ENCODE measurements at places on chromosomes 11 and 22.

DNA sequence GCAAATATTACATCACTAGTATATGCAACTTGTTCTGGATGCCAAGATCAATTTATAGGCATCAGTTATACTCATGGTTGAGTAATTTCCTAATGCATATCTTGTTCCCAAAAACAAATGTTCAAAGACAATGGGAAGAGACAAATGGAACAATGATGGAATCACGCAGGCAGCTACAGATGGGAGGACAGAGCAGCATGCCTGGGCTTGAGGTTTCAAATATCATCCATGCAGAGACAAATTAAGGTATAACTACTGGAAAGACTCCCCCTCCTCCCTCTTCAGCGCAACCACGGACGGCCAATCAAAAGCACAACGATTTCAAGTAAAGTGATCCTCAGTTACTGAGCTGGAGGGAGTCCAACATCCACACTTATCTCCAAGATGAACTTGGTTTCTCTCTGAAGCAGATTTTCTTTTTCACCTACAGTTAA is 106.8 kb downstream of the CCDC83 start:
- DNase-seq: no peak

DNA sequence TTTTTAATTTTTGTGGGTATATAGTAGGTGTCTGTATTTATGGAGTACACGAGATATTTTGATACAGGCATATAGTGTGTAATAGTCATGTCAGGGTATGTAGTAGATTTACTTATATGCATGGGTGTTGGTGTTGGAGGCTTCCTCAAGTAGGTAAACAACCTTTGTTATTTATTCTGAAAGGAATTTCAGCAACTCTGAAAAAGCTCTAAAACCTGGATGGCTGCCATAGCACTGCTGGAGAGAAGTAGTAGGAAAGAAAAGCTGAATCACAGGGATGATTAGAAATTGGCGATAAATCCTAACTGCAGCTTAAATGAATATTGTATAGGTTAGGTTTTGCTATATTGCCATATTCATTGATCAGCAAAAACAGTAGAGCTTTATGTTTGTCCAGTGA is 44.4 kb upstream of the ST14 start:
- peak; percentile 40 for DNase-seq

DNA sequence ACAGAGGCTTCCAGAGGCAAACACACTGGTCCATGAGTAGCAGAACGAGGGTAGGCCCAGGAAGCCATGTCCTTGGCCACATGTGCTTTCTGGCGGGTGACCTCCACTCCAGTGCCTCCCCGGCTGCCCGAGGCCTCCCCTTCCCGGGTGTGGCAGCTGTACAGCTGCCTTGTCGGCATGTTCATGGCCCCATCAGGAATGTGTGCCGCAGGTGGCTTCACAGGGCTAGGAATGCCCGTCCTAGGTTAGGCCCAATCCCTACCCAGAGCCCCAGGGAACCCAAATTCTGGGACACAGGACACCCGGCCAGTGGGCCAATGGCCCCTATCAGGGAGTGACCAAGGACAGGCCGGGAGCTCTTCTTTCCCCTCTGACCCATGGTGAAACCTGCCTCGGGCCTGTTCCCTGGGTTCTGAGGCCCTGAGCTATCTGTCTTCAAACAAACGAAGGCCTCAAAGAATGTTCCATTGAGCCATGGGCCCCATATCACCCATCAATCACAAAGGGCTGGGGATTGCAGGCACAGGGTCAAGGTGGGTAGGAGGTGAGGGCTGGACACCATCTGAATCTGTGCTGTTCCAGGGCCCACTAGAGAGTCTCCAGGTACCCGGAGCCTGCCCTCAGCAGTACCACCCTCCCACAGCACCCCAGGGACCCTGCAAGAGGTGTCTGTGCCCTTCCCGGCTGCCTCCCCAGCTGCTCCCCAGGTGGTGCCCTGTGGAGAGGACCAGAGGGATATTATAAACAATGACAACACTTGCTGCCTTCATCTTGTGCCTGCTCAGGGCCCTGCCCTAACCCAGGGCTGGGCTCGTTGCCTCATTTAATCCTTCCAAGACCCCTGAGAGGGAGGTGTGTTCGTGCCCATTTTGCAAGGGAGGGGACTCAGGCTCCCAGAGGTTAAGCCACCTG is 4.0 kb upstream of the CDKN1C start:
- no peak for DNase-seq

DNA sequence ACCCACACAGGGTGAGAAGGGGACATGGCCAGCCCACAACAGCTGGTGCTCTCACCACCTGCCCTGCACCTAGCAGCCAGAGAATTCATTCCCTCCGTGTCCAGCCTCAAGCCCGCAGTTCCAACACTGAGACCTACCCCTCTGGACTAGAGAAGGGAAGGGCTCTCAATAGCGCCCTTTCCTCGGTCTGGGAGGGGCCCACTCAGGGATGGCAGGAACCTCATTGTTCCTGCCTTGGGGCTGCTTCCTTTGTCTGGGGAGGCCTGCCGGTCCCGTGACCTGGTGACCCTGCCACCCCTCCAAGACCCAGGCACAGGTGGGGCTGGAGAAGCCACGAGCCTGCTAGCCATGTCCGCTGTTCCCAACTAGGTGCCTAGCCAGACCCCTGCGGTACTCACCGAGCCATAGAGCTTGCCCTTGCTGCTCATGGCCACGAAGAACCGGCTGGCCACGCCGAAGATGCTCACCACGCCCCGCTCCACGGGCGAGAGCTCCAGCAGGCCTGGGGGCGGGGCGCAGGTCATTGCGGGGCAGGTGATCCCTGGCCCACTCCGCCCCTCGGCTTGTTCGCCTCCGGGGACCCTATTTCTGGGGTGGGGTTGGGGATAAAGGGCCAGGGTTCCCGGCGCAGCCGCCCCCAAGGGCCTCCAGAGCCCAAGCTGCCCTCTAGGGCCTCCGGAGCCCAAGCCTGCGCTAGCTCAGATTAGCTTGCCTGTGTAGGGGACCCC is 1.4 kb downstream of the FGF4 start:
- no peak for DNase-seq

GRCh38 chr11:3101921-3102640 is 44.9 kb upstream of the CARS1 start:
- DNase-seq: no peak

DNA sequence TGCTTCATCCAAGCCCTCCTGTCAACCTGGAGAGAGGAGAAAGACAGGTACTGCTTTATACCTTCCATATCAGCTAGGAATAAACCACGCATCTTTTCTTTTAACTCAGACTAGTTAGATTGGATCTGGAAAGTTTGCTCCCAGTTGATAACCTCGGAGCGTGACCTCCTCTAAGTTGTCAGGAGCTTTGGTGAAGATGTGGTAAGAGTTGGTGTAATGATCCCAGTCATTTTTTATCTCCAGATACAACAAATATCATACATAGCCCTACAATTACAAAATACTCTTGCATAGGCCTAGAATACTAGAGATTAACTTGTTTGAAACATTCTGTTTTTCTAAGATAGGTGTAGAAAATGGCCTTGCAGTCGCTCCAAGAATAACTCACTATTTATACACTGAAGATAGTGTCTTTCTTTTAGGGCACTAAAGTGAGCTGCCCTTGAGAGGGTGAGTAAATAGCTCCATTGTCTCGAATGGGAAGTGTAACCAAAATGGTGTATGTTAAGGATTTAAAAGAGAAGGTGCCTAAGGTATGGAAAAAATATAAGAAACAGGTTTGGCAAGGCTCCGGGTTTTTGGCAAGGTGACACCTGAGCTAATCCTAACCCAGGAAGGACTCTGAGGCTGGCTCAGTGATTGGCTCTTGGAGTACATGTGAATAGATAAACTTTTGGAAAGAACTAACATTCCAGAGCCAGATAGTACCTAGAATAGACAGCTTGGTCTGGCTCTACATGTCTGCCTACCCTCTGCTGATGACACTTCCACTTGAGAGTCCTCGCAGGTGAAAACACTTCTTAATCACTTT is 59.4 kb downstream of the GLYATL1 start:
- DNase-seq: no peak

DNA sequence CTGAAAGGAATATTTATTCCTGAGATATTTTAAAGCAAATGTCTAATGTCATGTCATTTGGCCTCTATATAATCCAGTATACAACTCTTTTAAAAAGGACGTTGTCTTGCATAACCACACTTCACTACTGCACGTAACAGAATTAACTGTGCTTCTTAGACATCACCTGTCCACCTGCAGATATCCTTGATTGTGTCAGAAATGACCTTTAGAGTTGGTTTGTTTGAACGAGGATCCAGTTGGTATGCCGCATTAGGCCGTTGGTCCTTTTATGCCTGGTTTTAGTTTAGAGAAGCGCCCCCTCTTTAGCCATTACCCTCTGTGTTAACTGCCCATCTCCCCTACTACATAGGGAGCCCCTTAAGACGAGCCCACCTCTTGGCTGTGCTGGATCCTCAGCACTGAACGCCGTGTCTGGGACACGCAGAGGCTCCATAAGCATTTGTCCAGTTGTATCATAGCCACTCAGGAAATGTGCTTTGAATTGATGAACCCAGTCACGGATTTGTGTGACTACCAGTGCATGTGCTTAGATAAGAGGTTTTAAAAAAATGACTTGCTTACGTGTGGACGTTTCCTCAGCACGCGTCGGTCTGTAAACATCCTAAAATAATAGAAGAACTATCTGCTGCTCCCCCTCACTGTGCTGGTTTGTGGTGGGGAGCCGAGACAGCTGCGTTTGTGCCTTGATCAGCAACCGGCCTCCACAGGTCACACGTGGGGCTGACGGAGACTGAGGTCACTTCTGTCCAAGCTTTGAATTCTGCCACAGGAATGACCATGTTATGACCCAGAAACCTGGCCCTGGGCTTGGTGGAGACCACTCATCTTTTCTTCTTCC is 4.0 kb downstream of the MICAL2 start:
- no peak for DNase-seq

DNA sequence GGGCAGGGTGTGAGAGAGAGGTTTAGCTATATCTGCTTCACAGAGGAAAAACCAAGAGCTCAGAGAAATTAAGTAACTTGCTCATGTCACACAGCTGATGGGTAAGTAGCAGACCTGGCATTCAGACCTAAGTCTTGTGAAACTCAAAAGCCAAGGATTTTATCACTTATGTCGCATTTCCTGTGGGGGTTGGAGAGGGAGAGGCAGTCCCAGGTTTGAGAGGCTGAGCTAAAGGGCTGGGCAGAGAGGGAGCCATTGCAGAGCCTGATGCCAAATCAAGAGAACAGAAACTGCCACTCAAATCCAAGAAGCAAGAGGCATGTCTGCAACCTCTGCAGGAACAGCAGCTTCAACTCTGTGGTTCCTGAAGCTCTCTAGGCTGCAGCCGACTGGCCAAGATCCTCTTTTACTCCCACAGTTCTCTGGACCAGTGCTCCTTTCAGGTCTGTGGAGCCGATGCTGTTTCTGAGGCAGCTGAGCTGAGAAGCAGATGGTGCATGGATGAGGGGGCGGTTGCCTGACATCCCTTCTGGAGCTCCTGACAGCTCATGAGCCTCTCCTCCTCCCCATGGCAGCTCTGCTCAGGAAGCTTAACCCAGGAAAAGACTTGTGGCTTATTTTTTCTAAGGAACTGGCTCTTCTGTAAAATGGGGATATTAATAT is 47.6 kb upstream of the NAV2 start:
- DNase-seq: peak; percentile 78

DNA sequence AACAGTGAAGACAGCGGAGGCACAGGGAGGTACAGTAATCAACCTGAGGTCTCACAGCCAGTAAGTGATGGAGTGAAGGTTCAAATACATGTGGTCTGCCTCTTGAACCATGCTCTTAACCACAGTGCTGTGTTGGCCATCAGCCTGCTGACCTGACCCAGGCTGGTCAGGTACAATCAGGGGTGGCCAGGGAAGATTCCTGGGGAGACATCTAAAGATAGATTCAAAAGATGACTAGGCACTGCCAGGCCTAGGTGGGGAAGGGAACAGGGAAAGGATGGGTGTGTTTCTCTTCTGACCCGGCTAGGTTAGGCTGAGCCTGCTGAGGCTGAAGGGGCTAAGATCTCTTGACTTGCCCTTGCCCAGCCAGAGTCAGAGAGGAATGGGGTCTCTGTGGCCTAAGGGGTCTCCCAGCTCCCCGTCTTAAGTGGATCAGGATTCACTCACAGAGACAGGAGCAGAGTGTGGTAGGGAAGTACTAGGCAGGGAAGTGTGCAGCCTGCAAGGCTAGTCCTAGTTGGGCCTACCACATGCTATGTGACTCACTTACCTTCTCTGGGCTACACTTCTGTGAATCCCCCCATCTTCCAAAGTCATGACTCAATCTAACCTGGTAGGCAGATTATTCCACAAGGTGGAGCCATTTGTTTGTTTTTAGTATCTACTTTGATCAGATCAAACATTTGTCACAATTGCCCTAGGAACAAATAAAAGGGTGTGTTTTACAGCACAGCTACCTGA is 10.4 kb upstream of the SREBF2 start:
- peak; percentile 46 for DNase-seq

DNA sequence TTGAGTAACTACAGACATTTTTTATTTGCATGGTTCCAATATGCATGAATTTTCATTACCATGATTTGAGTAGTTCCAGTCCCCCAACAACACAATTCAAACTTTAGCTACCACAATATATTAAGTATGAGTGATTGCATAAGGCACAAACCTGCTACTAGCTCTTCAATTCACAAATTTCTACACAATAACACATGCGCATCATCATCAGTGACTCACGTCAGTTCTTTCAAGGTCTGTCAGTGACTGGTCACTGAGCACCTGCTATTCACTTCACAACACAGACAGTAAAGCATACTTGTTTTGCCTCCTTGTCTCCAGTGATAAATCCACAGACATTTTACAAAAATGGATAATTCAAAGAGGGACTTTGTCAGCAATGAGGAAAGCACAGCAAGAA is 435.1 kb upstream of the CCDC90B start:
- DNase-seq: no peak

DNA sequence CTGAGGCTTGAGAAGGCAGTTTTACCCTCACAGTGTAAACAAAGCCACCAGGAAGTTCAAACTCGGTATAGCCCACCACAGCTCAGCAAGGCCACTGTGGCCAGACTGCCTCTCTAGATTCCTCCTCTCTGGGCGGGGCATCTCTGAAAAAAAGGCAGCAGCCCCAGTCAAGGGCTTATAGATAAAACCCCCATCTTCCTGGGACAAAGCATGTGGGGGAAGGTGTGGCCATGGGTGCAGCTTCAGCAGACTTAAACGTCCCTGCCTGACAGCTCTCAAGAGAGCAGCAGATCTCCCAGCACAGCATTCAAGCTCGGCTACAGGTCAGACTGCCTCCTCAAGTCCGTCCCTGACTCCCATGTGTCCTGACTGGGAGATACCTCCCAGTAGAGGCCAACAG is 69.7 kb downstream of the TTC28 start:
- DNase-seq: no peak

- peak; percentile 45 for DNase-seq
These were observed 1.1 kb upstream of the GCAT start for GRCh38 chr22:37806409-37807333.

GRCh38 chr11:3022300-3022967 is 30.3 kb upstream of the NAP1L4 start:
- peak; percentile 76 for DNase-seq
